ENCODE measurements at places on chromosomes 7 and 10.

GRCh38 chr10:98338896-98339295, 70.9 kb upstream of the LOXL4 start:
- DNase-seq, result no peak
- H3K27ac ChIP-seq, result no peak overlapping the region
- H3K27me3 ChIP-seq, result no peaks in the 10 kb centered on the region
- H3K4me3 ChIP-seq, result no peak overlapping the region
- peaks cover 16% of the 10 kb centered on the region for H3K4me1 ChIP-seq
- no peaks in the 10 kb centered on the region for H3K36me3 ChIP-seq

DNA sequence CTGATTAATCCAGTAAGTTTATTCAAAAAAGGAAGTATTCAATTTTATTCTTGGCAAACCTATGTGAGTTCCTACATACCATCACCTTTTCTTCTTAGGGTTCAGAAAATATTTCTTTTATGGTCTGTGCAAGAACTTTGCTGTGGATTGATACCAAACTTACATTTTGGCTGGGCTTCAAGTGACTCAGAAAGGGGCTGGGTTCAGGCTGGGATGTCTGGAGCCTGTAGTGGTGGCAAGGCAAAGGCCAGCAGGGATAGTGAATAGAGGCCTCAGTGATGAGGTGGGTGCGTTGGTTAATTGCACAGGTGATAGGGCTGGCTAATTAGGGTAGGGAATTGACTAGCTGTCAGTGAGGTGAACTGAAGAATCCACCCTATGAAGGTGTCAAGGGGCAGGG, 40.2 kb upstream of the ATXN7L1 start:
- no peaks in the 10 kb centered on the region for H3K36me3 ChIP-seq
- DNase-seq, result no peak
- H3K4me1 ChIP-seq, result no peaks in the 10 kb centered on the region
- H3K27ac ChIP-seq, result no peak overlapping the region
- no peaks in the 10 kb centered on the region for H3K27me3 ChIP-seq

DNA sequence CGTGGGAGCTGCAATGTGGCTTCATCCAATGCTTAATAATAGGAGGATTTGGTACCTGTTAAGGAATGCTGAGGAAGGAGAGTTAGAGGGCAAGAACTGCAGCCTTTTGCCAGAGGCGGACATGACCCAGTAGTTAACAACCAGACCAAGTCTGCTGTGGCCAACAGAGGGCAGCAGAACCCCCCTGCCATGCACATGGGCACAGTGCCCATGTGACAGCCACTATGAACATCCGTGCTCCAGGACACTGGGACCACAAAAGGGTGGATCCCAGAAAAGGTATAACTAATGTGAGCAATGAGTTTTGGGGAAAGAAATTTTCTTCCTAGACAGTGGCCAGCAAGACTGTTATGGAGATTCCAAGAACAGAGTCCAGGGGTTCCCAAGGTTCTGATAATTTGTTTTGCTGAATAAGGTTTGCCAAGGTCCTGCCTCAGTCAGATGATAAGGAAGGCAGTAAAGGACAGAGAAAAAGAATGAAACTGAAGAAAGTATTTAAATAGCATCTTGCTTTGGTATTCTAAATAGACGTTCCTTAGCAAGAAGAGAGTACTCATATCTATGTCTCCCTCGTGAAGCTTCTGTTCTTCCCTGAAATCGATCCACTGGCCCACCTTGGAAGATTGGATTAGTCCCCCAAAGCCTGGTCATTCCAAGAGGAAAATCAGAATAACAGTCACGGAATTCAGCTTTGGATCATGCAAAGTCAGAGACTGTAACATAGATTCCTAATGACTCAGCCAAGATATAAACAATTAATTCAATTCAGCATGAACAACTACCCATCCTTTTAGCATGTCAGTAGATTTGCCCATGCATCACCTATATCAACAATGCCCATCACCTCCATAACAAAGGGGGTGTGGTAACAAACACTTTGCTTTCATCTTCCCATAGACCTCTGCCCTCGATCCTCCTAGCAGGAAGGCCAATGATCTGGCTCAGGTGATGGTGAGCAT, 56.0 kb downstream of the LGI1 start:
- H3K27me3 ChIP-seq, result peaks cover 5% of the 10 kb centered on the region
- H3K27ac ChIP-seq, result no peak overlapping the region
- no peaks in the 10 kb centered on the region for H3K36me3 ChIP-seq
- no peak overlapping the region for H3K4me3 ChIP-seq
- H3K4me1 ChIP-seq, result no peaks in the 10 kb centered on the region

- H3K27ac ChIP-seq, result no peak overlapping the region
- peaks cover 20% of the 10 kb centered on the region for H3K4me1 ChIP-seq
- DNase-seq, result no peak
- H3K4me3 ChIP-seq, result no peak overlapping the region
These were observed 3.1 kb downstream of the PAX2 start for GRCh38 chr10:100748231-100749058.

- H3K36me3 ChIP-seq, result no peaks in the 10 kb centered on the region
- no peak overlapping the region for H3K4me3 ChIP-seq
- H3K27ac ChIP-seq, result no peak overlapping the region
These were observed 102.2 kb downstream of the JCAD start for GRCh38 chr10:29957236-29957635.

GRCh38 chr7:42292991-42293521, 56.0 kb upstream of the GLI3 start:
- no peaks in the 10 kb centered on the region for H3K36me3 ChIP-seq
- no peaks in the 10 kb centered on the region for H3K4me1 ChIP-seq
- no peak for DNase-seq
- no peak overlapping the region for H3K4me3 ChIP-seq
- no peaks in the 10 kb centered on the region for H3K27me3 ChIP-seq

DNA sequence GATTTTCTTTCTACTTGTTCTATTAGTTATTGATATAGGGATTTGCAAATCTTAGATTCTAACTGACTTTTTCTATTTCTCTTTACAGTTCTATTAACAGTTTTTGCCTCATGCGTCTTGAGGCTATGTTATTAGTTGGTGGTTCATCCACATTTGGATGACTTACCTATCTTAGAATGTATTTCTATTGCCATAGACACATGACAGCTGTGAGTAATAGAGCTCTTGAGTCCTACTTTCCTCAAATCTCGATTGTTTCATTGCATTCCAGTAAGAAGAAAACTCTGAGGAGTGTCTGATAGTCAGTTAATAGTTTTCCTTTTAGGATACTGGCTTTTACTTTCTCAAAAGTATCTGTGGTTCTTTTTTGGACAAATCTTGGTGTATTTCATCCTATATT, 241.4 kb upstream of the ZNF32 start:
- H3K4me3 ChIP-seq, result no peak overlapping the region
- no peaks in the 10 kb centered on the region for H3K27me3 ChIP-seq

DNA sequence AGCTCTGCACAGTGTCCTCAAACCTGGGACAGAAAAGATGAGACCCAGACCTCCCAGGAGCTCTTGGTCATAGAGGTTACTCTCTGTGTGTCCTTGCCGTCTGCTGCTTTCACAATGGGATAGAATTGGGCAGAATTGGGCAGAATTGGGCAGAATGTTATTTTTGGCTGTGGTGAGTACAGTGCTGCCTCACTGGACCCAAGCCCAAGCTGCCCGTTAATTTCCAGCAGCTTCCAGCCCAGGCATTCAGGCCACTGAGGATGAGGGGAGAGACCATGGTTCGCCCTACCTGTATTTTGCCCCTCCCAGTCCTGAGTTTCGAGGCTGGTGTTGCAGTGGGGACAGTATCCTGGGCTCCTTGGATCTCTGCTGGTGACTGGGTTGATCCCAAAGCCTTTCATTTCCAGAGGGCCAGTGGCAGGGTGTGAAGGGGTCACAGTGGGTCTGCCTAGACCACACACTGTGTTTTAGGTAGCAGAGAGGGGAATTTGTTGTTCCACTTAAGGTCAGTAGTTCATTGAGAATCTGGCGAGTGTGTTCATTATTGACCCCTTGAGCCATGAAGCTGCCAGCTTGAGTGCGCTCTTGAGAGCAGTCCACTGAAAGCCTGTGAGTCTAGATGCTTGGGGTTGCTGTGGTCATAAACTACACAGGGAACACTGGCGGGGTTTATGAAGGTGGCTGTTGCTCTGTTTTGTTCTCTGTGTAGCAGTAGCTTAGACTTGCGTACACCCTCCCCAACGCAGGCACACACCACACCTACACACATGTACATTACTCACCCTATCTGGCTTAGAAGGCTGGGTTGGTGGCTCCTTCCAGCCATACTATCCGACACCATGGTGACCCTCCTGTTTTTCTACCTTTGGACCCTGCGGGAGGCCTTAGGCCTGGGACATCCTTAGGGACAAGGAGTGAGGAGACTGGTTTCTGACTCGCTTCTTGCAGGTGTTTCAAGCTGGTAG, 23.5 kb downstream of the NACAD start:
- H3K4me3 ChIP-seq, result no peak overlapping the region
- H3K27ac ChIP-seq, result no peak overlapping the region
- peaks cover 19% of the 10 kb centered on the region for H3K4me1 ChIP-seq
- H3K27me3 ChIP-seq, result no peaks in the 10 kb centered on the region

GRCh38 chr10:124316326-124316725, 102.4 kb downstream of the OAT start:
- no peak overlapping the region for H3K27ac ChIP-seq
- no peak for DNase-seq
- H3K4me3 ChIP-seq, result no peak overlapping the region
- no peaks in the 10 kb centered on the region for H3K4me1 ChIP-seq

DNA sequence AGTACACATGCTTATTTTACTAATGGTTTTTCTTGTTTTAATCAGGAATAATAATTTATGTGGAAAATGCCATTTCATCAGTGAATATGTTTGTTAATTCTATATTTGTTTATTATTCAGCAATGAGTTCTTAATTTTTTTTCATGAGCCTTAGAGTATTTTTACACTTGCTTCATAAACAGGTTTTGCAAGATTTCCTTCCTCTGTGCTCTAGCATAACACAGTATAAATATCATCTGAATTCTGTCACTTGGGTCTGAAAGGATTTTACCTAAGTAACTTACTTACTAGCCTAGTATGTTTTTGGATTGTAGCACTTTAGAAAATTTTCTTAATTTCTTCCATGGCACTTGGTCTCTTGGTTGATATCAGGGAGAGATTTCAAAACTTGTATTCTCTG, 45.8 kb downstream of the GLCCI1 start:
- H3K4me3 ChIP-seq, result no peak overlapping the region
- H3K27ac ChIP-seq, result no peak overlapping the region
- no peaks in the 10 kb centered on the region for H3K27me3 ChIP-seq
- no peaks in the 10 kb centered on the region for H3K36me3 ChIP-seq
- peaks cover 36% of the 10 kb centered on the region for H3K4me1 ChIP-seq

- H3K4me3 ChIP-seq, result no peak overlapping the region
- H3K27me3 ChIP-seq, result no peaks in the 10 kb centered on the region
- H3K4me1 ChIP-seq, result no peaks in the 10 kb centered on the region
- H3K27ac ChIP-seq, result no peak overlapping the region
- no peak for DNase-seq
These were observed 539.3 kb upstream of the TEX47 start for GRCh38 chr7:89334797-89335196.

DNA sequence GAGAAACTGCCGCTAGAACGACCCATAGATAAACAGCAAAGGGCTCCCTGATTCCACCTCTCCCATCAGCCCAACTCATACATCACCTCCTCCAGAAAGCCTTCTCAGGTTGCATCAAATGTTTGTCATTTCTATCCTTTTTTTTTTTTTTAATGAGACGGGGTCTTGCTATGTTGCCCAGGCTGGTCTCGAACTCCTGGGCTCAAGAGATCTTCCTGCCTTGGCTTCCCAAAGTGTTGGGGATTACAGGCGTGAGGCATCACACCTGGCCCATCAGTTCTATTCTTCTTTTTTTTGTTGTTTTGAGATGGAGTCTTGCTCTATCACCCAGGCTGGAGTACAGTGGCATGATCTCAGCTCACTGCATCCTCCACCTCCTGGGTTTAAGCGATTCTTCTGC, 7.0 kb downstream of the SPACDR start:
- no peak for DNase-seq
- H3K4me3 ChIP-seq, result no peak overlapping the region
- no peaks in the 10 kb centered on the region for H3K27me3 ChIP-seq
- H3K27ac ChIP-seq, result no peak overlapping the region
- H3K36me3 ChIP-seq, result no peaks in the 10 kb centered on the region

DNA sequence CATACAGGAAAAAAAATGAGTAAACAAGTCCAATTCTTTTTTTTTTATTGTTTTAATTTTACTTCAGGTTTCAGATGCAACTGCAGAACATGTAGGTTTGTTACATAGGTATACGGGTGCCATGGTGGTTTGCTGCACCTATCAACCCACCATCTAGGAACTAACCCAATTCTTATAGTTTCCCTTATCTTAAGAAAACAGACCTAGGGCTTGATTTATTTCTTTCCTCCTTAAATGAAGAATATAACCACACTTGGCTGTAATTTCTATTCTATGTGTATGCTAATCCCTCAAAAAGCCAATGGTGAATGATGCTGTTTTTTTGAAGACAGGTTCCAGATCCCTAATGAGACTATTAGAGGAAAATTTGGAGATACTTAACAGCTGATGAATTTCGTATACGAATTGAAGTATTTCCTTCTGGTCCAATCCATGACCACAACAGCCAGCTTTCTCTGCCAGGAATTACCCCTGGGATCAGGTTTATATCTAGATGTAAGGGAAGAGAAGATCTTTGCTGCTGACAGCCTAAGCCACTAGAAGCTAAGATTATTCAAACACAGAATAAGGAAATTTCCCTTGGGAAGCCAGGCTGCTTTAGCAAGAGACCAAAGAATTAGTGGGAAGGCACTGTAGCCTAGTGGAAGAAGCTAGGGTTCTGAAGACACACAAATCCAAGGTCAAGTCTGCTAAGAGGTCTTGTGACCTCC, 115.8 kb downstream of the INHBA start:
- DNase-seq, result no peak
- no peaks in the 10 kb centered on the region for H3K36me3 ChIP-seq
- no peaks in the 10 kb centered on the region for H3K4me1 ChIP-seq
- H3K27me3 ChIP-seq, result no peaks in the 10 kb centered on the region
- no peak overlapping the region for H3K27ac ChIP-seq

DNA sequence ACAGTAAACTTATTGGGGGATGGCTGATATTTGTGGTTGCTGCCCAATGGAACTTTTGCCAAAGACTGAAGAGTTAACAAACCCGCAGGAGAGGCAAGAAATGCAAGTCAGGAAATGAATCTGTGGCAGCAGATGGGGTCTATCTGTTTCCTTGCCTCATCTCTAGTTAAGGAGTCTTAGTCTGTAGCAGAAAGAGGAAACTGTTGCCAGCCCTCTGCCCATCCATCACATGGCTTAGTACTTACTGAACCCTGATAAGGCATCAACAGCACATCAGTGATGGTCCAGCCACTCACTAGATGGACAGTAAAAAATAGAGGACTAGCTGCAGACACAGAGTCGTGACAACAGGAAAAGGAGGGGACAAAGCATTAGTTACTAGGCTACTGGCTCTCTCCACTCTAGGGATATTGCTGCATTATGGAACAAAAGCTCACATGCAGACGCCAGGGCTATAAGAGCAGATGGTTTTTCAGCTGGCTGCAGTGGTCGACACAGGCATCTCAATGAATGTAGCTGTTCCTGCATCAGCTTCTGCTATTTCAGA, 614.7 kb downstream of the PARD3 start:
- DNase-seq, result no peak
- H3K36me3 ChIP-seq, result no peaks in the 10 kb centered on the region
- H3K27me3 ChIP-seq, result no peaks in the 10 kb centered on the region
- H3K27ac ChIP-seq, result no peak overlapping the region
- no peak overlapping the region for H3K4me3 ChIP-seq

All from CD8-positive, alpha-beta memory T cell (primary cell).